ENCODE measurements at places on chromosomes 2 and 18.
A peak's percentile ranks its signal among the peaks of the same experiment; 100 is the strongest.

DNA sequence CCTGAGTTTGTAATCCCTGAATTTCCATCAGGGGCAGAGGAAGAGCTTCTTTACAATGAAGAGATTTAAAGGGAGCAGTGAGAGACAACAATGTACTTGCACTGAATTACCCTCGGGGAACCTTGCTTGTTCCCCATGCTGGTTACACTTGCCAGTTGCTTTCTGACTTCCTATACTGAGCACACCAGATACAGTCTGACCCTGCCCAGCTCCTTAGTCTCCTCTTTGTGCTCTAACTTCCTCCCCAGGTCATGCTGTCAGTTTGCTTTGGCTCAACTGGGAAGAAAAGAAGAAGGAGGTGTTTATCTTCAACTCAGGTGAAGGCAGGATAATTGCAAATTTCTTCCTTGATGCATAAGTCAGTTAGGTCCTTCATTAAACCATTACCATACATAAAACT lies 658.4 kb downstream of the NYAP2 start:
- DNase-seq, result peak; percentile 32

GRCh38 chr2:85168942-85169341 lies 35.8 kb downstream of the TCF7L1 start:
- no peak for DNase-seq

DNA sequence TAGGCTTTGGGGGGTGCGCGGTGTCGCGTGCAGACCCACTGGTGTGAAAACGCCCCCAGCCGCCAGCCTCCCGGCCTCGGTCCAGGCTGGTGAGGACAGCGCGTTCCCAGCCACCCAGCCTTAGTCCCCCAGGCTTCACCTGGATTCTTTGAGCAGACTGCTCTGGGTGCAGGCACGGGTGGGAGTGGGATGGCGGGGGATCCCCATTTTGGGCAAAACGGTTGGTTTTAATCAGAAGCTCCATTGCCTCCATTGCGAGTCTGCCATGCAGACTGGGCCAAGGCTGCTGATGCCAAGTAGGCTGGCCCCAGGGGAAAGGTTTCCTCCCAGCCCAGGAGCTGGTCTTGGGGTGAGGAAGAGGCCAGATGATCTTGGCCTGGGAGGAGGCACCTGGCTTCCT lies 445 bp downstream of the MLPH start:
- no peak for DNase-seq

- peak; percentile 21 for DNase-seq
Observed at GRCh38 chr2:26088038-26088643, 54.3 kb downstream of the RAB10 start.

- DNase-seq, result no peak
Observed at GRCh38 chr2:207511851-207512250, 17.9 kb upstream of the CREB1 start.

DNA sequence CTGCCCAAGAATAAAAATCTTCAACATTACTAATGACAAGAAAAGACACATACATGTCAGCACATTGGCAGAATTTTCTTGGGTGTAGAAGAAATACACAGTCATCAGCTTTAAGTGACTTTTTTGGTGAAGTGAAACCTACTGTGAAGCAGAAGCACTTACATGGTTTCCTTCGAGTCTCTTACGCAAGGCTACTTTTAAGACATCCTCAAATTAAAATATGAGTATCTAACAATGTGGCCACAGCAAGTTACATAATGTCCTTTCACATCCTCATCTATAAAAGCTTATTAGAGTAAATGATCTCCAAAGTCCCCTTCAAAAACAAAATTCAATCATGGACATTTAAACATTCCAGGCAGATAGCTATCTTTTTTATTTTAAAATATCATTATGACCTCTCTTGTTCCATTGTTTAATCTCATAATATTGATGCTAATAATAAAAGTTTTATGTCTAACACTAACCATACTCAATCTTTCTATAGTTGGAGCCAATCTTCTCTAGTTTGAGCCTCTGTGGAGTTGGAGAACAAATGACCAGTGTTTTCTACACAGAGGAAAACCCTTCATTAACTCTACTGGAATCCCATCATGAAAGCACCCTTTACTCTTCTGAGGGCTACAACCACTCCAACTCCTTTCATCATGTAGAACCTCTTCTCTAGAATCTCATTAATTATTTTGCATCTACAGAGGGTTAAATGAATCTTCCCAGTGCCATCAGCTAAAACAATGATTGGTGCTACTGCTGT lies 182.2 kb upstream of the ZFP36L2 start:
- DNase-seq, result peak; percentile 96

DNA sequence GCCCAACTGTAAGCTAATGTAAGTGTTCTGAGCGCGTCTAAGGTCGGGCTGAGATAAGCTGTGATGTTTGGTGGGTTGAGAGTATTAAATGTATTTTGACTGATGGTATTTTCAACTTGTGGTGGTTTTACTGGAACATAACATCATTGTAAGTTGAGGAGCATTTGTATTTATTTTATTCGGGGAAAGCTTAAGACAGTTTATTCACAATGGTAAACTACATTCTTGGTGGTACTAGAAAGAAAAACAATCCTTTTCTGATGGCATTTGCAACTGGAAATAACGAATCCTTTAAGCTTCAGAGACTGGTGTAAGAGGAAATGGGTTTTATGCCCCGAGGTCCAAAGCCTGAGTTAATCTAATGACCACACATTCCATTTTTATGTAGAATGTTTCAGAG lies 283.3 kb upstream of the NETO1 start:
- no peak for DNase-seq

DNA sequence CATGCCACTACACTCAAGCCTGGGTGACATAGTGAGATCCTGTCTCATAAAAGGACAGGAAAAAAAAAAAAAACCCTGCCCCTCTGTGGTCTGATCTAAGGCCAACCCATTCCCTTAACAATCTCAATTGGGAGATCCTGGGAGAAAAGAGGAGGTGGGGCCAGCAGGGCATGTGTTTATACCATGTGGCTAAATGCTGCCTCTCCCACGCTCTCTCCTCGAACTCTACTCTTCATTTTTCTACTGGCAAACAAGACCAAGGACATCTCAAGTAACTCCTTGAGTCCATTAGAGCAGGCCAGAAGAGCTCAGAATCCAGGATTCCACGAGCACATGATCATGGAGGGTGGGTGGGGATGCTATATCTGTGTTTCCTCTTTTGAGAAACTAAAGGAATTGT lies 16.7 kb upstream of the NEDD4L start:
- DNase-seq, result no peak

DNA sequence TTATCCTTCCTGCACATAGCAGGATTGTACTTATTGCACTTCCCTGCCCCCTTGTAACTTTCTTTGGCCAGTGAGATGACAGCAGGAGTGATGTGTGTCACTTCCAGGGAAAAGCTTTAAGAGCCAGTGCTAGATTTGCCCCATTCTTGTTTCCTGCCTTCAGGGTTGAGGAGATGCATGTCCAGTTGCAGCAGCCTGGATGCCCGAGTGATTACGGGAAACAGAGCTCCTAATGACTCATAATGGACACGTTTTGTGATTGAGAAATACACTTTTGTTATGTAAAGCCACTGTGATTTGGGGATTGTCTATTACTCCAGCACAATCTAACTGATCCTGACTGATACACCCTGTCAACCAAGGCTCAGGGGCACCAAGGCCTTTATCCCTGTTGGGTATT lies 5.0 kb upstream of the TET3 start:
- DNase-seq, result peak; percentile 94

DNA sequence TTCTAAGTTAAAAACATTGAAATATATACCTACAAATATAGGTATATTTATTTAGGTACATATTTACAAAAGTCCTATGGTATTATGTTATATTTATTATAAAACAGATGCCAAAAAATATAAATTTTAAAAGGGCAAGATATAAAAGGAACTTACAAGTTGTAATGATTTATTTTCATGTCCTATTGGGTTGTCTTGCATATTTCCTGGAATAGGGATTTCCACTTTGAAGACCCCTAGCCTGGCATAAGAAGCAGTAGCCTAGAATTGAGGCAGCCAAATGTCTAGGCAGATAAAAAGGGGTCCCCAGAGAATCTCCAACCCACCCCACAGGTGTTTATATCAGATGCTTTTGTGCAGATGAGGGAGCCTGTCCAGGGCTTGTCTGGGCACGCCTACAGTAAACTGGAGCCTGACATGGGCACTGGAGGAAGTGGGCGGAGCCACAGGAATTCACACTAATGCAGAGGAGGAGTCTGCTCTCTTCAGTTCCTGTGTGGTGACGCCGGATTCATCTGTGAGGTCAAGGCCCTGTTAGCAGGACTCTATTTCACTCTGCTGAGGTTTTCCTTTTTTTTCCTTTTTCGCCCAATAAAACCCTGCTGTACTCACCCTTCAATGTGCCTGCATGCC lies 1088.9 kb upstream of the PIK3C3 start:
- no peak for DNase-seq

DNA sequence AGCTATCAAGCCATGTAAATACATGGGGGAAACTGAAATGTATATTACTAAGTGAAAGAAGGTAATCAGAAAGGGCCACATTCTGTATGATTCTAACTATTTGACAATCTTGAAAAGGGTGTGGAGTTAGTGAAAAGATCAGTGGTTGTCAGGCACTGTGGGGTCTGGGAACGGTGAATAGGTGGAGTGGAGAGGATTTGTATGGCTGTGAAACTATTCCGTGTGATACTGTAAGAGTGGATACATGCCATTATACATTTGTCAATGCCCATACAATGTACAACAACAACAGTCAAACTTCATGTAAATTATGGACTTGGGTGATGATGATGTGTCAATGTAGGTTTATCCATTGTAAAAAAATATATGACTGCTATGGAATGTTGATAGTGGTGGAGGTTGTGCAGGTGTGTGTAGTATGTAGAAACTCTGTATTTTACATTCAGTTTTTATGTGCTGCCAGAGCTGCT lies 1116.2 kb downstream of the SUCLG1 start:
- DNase-seq, result no peak

- DNase-seq, result no peak
Observed at GRCh38 chr2:66982766-66983165, 414.4 kb upstream of the ETAA1 start.

GRCh38 chr2:142218471-142218870 lies 87.7 kb upstream of the LRP1B start:
- no peak for DNase-seq

- peak; percentile 30 for DNase-seq
Observed at GRCh38 chr2:169073963-169074751, 4.8 kb downstream of the DHRS9 start.
